ENCODE measurements at places on chromosomes 3 and 15.

GRCh38 chr3:190912736-190913135, 50.2 kb upstream of the GMNC start:
- DNase-seq = no peak

GRCh38 chr3:100581650-100582049, 27.8 kb upstream of the ADGRG7 start:
- DNase-seq = no peak

GRCh38 chr3:3013317-3014052, 96.7 kb downstream of the IL5RA start:
- no peak for DNase-seq

GRCh38 chr3:130758624-130759369, 12.2 kb upstream of the PIK3R4 start:
- DNase-seq = no peak

Measured in HCT116 (cell line).